MG63 (cell line): ENCODE measurements at places on chromosomes 5 and 9.
A peak's percentile ranks its signal among the peaks of the same experiment; 100 is the strongest.

DNA sequence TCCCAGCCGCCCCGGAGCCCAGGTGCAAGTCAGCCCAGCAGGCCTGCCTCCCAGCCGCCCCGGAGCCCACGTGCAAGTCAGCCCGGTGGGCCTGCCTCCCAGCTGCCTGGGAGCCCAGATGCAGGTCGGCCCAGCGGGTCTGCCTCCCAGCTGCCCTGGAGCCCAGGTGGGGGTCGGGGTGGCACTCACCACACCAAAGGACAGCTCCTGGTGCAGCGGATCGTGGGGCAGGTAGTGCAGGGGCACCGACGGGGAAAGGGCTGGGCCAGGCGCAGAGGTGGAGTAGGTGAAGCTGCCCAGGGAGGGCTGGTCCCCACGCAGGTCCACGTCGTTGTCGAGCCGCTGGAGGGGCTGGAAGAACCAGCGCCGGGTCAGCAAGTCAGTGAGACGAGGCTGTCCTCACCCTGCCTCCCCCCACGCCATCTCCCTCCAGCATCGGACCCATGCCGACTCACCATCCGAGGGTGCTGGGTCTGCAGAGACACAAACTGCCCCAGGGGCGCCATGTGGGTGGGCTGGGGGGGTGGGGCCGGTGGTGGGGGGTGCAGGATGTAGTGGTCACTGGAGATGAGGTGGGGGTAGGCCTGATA lies 6.7 kb downstream of the RNF44 start:
- DNase-seq = no peak

- no peak for DNase-seq
Measured at GRCh38 chr9:95005278-95006143, 279.0 kb downstream of the AOPEP start.

DNA sequence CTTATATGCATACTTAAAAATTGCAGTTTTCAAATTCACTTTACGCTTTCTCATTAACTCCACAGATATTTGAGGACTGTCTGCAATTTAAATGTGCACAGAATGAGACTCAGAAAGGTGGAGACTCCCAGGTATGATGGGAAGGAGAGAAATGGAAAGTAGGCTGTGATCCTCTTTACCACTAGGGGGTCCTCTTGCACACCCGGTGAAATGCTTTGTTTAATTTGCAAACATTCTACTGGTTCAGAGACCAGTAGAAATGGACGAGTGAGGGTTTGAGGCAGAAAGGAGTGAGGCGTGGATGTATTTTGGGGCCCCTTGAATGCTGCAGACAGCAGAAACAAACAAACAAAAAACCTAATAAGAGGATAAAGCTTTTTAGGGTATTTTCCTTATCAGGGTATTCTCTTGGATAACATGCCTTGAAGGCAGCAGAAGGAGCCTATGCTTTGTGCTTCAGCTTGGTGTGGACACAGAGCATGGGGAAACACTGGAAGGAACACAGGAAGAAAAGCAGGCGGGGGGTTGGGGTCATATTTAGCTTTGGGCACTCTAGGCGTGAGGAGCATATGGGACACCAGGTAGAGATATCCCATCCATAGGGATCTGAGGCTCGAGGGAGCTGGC lies 410.1 kb downstream of the DMRT2 start:
- no peak for DNase-seq

DNA sequence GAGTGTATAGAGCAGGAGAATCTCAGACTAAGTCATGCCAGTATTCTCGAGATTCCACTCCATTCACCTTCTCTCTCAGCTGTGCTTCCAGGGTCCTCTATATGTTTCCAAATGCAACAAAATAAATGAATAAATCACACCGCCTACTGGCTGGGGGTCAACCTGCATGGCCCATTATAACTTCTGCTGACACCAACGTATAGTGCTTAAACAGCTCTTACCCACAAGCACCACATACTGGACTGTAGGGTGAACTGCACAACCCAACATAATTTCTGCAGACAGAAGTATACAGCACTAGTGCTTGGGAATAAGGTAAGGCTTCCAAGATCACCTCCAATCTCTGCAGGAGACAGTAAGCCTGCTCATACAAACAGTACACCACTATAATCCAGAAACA lies 33.1 kb upstream of the HTR4 start:
- peak; percentile 30 for DNase-seq

DNA sequence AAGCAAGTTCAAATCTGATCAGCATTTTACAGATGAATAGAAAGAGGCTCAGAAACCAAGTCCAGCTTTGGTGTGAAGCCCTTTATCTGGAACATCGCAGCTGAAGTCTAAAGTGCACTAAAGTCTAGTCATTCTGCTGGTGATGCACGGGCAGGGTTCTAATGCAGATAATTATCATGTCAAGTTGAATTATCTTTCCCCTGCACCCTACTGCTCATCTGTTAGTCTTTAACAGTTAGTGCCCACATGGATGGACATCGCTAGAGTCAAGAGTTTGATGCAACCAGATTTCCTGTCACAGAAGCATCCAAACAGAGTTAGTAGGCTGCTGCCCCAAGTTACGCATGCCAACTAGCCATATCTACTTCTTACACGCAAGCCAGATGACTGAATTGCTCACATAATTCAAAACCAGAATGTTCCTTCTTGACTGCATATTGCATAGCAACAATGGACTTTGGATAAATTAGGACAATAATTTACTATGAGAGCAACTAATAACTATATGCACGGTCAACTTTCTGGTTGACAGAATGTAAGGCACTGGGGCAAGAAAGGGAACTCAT lies 1.6 kb upstream of the TOMM5 start:
- DNase-seq = no peak

DNA sequence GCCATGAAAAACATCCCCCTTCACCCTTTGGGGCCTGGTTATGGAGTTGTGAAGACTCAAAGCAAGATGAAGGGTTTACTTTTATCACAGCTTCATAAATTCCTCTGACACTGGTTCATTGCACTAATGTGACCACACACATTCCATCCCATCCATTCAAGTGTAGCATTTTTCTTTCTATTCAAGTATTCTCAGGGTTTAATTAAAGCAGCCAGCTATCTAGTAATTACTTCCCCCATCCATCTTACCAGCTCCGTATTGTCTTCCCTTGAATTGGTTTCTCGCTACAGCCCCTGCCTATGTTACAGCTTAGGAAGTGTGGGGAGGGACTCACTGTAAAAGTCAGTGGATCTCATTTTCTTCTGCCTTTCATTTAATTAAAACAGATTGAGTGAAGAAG lies 387.0 kb upstream of the RFX3 start:
- DNase-seq = no peak

- DNase-seq = peak; percentile 27
Measured at GRCh38 chr9:114184071-114184470, 28.7 kb downstream of the COL27A1 start.

DNA sequence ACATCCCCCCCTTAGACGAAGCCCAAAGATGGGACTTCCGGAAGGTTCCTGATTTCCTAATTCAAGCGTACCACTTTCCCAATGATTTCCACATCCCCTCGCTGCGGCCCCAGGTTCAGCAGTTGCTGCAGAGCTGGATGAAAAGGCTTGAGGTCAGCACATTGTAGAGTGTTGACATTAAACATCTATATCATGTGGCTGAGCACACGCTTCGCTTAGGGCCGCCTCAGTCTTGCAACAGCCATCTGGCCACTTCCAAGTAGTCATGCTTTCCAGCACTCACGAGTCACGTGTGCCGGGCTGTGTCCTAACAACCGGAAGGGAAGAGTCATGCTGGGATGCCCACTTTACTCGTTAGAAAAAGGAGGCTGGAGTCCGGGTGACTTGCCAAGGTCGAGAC lies 340.6 kb upstream of the IRX4 start:
- no peak for DNase-seq

- no peak for DNase-seq
Measured at GRCh38 chr5:2381070-2381469, 370.4 kb downstream of the IRX2 start.
